ENCODE measurements at places on chromosomes 6 and 20. TPM values are rescaled to one million over a fixed set of nuclear protein-coding genes. Genes with fewer than 3 reads are reported as not detected.
A peak's percentile ranks its signal among the peaks of the same experiment; 100 is the strongest.

GRCh38 chr6:8170245-8170644 is 67.9 kb upstream of the EEF1E1 start:
- DNase-seq, result no peak

- no peak for DNase-seq
These were observed 21.1 kb downstream of the HLA-DRB1 start for GRCh38 chr6:32568561-32568960.

Gene PROKR2
- total RNA-seq, result not detected

- DNase-seq, result no peak
These were observed 135.5 kb upstream of the LRFN2 start for GRCh38 chr6:40722553-40723258.

GRCh38 chr20:62643521-62644043 is 1.3 kb downstream of the SLCO4A1 start:
- no peak for DNase-seq

Gene SLC2A10
- total RNA-seq, result 11.1 TPM

GRCh38 chr6:36875250-36875633 is 639 bp upstream of the PPIL1 start:
- no peak for DNase-seq

- no peak for DNase-seq
These were observed 222.0 kb upstream of the FOXQ1 start for GRCh38 chr6:1089859-1090258.

Gene TBXT
- total RNA-seq, result not detected

Gene GPX6
- total RNA-seq, result not detected

Gene COL9A3
- 0.76 TPM for total RNA-seq

DNA sequence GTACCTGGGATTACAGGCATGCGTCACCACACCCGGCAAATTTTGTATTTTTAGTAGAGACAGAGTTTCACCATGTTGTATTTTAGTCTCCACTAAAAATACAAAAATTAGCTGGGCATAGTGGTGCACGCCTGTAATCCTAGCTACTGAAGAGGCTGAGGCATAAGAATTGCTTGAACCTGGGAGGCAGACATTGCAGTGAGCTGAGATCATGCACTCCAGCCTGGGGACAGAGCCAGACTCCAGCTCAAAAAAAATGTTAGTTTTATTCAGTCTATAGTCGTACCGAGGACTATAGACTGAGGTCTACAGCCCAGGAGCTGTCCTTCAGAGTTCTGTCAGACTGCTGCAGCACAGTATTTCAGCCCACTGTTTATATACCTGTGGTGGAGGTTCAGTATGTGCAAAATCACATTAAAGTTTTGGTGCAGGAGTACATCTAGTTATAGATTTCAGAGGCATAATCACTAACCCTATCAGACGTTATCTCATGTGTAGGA is 3.6 kb upstream of the CASP8AP2 start:
- no peak for DNase-seq

GRCh38 chr6:140846503-140847261 is 1286.0 kb upstream of the GJE1 start:
- peak; percentile 64 for DNase-seq

Gene TMEM151B
- total RNA-seq, result 0.07 TPM

Gene C20orf204
- total RNA-seq, result 5.8 TPM

Gene TINAG
- total RNA-seq, result 0.21 TPM

DNA sequence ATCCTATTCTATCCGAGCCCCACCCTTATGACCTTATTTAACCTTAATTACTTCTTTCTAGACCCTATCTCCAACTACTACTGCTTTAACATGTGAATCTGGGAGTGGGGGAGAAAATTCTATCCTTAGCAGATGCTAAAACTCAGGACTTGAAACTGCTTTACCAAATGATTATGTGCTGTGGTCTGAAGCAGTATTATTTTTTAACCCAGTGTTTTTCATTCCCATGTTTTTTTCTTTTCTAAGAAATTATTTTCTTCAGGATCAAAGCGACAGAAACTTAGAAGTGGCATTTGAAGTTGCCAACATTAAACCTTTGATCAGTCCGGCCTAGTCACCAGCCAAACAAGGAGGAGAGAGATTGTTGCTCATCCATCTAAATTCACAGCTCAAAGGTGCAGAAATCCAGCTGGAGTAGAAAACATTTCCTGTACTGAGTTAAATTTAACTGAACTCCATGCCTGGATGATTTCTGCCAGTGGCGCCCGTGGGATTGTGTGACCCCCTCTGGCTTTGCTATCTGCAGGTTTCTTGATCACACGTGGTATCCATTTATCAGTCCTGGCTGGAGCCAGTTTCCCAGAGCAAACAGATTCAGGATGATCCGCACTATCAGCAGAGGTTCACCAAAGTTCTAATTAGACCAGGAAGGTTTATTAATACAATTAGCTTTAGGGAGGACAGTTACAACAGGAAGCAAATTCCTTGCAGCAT is 300.5 kb downstream of the PLCB1 start:
- no peak for DNase-seq

DNA sequence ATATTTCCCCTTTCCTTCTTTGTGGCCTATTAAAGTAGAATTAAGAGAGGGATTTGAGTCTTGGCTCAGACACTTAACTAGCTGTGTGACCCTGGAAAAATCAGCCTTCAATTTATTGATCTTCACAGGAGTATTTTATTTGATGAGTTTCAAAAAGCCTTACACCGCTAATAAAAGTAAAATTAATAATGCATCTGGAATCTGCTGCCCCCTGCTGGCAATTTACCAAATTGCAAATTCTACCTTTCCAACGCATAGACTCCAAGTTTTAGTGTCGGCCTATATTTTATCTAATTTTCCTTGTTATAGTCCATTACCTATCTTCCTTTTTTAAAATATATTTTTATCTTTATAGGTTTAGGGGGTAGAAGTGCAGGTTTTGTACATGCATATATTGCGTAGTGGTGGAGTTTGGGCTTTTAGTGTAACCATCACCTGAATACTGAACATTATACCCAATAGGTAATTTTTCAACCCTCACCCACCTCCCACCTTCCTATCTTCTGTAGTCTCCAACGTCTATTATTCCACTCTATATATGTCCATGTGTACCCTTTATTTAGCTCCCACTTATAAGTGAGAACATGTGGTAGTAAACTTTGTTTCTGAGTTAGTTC is 46.3 kb downstream of the GOPC start:
- peak; percentile 68 for DNase-seq

DNA sequence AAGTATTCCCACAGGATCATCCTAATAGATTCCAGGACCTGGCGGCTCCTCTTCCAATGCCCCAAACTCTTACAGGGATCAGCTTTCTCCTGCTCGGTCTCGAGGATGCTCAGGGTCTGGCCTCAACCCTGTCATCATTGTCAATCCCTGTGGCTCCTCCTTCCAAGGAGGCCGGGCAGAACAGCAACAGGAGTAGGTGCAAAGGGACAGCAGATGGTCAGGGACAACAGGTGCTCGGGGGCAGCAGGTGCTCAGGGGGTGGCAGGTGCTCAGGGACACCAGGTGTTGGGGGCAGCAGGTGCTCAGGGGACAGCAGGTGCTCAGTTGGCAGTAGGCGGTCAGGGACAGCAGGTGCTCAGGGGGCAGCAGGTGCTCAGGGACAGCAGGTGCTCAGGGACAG is 84.8 kb downstream of the TTLL2 start:
- no peak for DNase-seq

Gene BANF2
- total RNA-seq, result not detected

DNA sequence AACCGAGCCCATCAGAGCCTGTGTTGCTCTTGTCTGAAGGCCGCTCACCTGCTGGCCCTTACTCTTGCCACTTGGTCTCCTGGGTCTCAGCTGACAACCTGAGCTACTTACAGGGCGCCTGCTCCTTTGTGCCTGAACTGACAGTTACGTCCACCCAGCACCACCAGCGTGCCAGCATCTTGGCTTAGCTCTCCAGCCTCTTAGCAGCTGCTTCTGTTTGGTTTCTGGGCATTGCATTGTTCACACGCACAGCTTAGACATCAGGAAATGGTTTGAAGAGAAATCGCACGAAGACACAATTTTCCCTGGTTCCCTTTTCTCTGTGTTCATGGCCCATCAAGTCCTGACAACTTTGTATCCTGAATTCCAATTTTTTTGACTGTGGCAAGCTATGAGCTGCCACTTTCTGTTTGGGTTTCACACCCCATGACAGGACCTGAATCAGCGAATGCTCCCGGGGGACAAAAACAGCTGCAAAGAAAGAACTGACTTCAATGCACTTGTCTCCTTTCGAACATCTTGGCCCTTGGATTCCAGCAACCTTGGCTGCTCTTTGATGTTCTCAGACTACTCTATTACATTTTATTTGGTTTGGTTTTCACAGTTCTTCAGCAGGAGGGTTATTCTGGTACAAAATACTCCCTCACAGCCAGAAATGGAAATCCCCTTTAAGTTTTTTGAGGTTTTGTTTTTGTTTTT is 45.2 kb upstream of the LY86 start:
- no peak for DNase-seq

Gene PHACTR3
- not detected for total RNA-seq

GRCh38 chr20:50759678-50760077 is 28.3 kb downstream of the PARD6B start:
- no peak for DNase-seq

Measured in endothelial cell of umbilical vein (primary cell).